ENCODE measurements at places on chromosomes 7 and 10.

- DNase-seq = no peak
These were observed 54.1 kb upstream of the PRKG1 start for GRCh38 chr10:51020200-51020599.

DNA sequence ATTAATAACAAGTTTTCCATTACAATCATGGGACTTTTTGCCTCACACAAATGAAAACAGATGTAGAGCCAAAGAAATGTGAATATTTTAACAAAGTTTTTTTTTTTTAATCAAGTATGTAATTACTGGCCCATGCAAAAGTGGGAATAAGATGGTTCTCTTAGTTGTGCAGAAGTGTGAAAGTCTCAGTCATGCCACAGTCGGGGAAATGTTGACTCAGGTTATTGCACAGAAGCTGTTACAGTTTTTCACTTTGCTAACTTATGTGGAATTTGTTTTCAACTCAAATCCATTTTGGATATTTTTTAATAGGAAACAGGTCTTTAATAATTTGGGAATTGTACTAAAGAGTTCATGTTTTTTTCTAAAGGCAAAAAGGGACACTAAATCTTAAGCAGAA is 44.0 kb upstream of the CAV2 start:
- no peak for DNase-seq

- DNase-seq = no peak
These were observed 74.2 kb downstream of the FAS start for GRCh38 chr10:89064748-89065147.

DNA sequence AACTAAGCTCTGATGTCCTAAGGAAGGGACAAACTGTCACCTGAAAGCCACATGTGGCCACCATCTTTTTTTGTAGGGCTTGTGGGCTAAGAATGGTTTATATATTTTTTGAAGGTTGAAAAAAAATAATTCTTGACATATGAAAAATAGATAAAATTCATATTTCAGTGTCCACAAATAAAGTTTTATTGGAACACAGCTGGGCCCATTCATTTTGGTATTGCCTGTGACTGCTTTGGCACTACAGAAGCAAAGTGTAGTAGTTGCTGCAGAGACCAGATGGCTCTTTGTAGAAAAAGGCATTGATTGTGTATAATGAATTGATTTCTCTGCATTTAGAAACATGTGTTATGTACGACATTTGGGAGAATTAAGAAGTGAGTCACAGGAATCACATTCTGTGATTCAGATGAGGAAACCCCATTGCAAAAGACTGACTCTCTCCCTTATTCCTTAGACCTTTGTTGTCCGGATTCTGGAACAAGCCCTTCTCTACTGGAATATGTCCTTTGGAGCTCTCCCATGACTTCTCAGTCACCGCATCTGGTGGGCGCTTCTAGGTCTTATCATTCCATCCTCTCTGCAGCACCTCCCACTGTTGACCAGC is 438.7 kb downstream of the LRMDA start:
- no peak for DNase-seq

GRCh38 chr7:149223761-149224160 is 15.7 kb upstream of the ZNF212 start:
- no peak for DNase-seq

GRCh38 chr10:11678074-11678793 is 63.9 kb upstream of the ECHDC3 start:
- peak; percentile 75 for DNase-seq

DNA sequence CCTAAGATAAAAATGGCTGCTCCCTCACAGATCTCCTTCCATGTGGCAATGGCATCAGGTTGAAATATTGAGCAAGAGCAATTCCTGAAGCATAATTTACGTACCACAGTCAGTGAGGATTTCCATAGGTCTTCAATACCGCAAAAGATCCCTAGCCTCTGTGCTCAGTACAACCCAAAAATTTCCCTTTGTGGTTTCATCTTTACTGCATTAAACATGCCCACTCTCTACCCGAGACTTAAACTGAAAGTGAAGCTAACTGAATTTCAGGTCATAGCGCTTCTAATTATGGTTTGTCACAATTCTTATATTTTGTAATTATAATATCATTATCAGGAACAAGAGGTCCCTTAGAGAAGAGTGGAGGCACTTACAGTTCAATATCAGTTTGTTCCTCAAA is 1071.1 kb downstream of the XPNPEP1 start:
- DNase-seq = no peak

- peak; percentile 51 for DNase-seq
These were observed 15.9 kb upstream of the ADCK2 start for GRCh38 chr7:140656548-140657515.

DNA sequence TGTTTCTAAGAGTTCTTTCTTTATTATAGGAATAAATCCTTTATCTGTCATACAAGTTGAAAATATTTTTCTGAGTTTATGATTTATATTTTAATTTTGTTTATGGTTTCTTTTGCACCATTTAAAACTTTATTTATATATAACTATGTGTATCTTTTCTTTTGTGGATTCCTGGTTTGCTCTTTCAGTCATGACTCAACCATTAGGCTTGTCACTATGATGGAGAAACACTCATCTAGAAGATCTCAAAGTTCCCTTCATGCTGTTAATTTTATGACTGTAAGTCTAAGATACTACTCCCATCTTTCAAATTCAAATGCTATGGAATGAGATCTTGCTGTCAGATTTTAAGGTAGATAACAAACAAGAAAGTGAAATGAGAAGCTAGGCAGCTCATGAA is 199.5 kb downstream of the INHBA start:
- DNase-seq = no peak

DNA sequence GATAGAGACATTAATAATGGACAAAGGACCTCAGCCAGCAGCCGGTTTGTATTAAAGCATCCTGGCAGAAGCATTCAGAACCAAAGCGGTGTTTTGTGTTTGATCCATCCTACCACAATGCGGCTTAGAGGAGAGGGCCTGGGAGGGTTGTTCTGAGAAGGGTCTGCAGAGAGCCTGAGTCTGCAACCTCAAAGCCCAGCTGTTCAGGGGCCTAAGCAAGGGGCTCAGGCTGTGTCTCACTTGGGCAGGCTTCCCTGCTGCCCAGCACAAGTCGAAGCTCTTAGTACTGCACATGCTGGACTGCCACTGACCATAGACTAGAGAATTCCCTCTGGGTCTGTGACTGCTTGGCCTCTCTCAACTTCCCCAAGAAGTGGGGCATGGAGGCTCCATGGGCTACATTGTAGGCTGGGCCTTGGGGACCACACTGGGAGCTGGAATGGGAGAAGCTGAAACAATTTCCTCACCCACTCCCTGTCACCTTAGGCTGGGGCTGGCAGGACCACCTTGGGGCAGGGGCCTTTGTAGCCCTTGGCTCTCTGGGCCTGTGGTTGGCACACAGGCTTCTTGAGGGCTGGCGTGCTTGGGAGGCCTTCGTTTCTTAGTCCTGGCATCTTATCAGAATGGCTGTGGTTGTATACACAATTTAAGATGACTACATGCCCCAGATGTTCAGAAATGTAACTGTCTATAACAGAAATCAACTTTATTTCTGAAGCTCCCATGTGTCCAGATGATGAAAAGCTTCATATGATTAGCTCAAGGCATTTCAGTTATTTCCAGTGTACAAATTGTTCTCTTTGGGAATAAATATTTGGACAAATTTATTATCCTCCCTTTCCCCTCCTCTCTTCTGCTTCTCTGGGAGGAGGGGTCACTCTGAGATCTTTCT is 44.5 kb downstream of the LRRC18 start:
- DNase-seq = no peak

- DNase-seq = no peak
These were observed 143.5 kb downstream of the PIP4K2A start for GRCh38 chr10:22570733-22571430.

DNA sequence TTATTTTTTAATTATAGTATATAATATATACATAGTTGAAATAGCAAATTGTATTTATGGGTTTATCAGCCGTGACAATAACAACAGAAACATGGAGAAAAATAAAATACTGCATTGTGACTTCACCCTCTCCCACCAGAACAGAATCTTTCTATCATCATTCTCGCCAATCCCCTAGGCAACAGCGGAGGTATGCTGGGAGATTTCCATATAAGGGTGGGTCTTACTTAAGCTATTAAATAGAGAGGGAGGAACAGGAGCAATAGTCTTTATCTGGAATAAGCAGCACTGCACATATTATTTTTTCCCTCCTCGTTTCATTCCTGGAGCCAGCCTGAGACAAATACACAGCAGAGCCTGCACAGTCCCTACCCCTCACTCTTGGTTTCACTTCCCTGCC is 1214.9 kb downstream of the XPNPEP1 start:
- no peak for DNase-seq

GRCh38 chr7:108158776-108159175 is 28.6 kb upstream of the LAMB4 start:
- no peak for DNase-seq

- no peak for DNase-seq
These were observed 5.1 kb upstream of the ZNF32 start for GRCh38 chr10:43653746-43654145.

GRCh38 chr10:131252567-131253276 is 58.8 kb downstream of the TCERG1L start:
- no peak for DNase-seq

- no peak for DNase-seq
These were observed 15.2 kb downstream of the PIP start for GRCh38 chr7:143147070-143147469.

DNA sequence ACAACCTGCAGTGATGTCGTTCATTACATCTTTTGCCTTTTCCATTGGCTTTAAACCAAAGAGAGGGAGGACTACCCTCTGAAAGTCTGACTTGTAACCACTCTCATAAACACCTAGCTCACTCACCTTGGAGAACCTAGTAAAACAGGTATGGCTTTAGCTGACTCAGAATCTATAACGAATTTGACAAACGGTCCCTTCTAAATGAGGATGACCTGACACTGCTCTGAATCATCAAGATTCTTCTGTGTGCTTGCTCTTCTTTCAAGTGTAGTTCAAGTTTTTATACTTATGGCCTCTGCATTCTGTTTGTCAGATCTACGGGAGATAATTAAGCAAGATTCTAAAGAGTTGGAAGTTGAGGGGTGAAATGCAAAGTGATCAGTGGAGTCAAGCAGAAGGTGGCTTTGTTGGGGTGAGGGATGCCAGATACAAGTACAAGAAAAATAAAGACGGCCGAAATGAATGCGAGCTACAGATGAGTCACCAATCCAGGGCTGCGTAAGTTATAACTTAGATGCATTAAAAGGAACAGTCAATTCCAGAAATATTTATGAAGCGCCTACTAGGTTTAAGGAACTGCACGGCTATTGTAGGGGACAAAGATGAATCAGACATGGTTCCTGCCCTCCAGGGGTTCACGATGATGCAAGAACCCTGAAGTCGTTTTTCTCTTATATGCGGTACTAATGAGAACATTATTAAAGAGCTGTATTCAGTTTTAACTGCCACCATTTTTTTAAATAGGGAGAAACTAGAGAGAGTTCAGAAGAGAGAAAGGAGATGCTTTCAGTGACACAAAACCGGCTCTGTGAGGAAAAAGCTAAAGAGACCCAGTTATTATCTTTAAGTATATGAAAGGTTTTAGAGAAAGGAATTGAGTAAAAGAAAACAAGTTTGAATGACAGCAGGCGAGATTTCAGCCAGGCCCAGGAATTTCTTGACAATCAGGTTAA is 6.5 kb downstream of the HIPK2 start:
- DNase-seq = no peak

GRCh38 chr7:157650801-157651200 is 314.0 kb downstream of the DNAJB6 start:
- no peak for DNase-seq

DNA sequence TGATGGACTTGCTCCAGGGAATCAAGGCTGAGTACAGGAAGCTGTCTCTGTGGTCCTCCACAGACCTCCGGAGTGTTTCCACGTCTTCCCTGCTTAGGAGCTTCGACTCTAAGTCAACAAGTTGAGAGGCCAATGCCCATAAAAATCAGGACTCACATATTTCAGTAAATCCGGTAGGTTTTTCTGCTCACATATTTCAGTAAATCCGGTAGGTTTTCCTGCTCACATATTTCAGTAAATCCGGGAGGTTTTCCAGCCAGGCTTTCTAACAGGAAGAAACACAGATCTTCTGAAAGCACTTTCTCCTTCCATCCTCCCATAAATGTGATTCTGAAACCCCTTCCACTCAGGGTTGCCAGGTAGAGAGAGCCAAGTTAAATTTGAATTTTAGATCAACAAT is 340.1 kb upstream of the SHH start:
- DNase-seq = no peak

- no peak for DNase-seq
These were observed 248.6 kb downstream of the GPAM start for GRCh38 chr10:111934931-111935330.

DNA sequence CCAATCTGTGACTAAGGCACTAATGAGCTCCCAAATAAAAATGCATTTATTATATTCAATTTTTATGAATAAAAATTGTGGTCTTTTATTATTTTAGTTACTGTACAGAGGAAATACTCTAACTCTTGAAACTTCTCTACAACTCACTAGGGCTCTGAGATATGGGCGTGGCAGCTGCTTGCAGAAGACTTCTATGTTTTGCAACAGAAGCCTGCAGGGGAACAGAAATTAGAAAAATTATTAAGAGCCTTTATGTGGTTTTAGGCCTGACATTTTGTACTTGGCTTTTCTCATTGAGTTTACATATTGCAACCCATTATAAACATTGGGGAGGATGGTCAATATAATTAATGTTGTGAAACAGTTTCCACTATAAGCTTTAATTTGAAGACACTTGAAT is 581.4 kb downstream of the TNS3 start:
- no peak for DNase-seq

DNA sequence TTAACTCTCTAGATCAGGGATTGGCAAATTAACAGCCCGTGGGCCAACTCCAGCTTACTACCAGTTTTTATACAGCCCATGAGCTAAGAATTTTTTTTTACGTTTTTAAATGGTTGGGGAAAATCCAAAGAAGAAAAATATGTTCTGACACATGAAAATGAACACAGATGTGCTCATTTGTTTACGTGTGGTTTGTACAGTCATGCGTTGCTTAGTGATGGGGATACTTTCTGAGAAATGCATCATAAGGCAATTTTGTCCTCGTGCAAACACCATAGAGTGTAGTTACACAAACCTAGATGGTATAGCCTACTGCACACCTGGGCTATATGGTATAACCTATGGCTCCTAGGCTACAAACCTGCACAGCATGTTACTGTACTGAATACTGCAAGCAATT is 8.3 kb upstream of the SMKR1 start:
- no peak for DNase-seq

- DNase-seq = peak; percentile 59
These were observed 54.3 kb upstream of the KDM7A start for GRCh38 chr7:140230861-140231770.

All from stimulated activated naive CD8-positive, alpha-beta T cell treated with anti-CD3 and anti-CD28 coated beads, Interleukin-15, amount 100 ng/mL, for 72 hours (primary cell).